Mammary epithelial cell (primary cell): ENCODE measurements at places on chromosomes 4 and X. TPM values are rescaled to one million over a fixed set of nuclear protein-coding genes. Genes with fewer than 3 reads are reported as not detected.

The ZNF41 gene
- 9.5 TPM for total RNA-seq

The DAPP1 gene
- 14.5 TPM for total RNA-seq

DNA sequence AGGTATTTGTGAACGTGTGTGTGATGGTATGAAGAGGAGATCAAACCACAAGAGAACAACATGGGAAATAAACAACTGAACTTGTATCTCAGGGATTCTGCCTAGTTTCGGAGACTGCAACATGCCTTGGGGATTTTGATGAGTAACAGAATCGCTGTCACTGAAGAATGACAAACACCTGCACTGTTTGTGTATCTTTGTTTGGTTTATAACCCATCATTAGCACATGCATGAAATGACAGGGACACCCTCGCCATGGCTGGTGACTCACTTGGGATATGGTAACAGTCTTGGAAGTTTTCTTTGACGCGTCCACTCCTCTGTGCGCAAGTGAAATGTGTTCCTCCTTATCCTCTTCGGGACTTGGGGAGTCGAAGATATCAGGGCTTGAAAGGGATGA lies 30.3 kb upstream of the MAP3K15 start:
- no peak for DNase-seq

- DNase-seq = no peak
Measured at GRCh38 chrX:130691576-130691975, 211.4 kb downstream of the ENOX2 start.

DNA sequence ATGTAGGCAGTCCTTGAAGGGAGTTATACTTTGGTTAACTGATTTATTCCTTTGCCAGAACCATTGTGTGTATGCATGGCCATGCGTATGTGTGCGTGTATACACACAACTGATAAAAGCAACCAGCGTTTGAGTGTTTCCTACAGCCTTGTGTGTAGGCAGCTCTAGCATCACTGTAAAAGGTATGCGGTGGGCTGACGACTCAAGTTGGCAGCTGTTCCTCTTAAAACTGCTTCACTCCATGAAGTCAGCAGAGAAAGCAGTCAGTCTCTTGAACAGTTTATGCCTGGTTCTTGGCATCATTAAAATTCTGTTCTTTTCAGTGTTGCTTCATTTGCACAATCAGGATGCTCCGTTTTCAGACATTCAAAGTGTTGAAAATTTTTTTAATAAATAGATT lies 103.5 kb upstream of the FRMPD4 start:
- no peak for DNase-seq

DNA sequence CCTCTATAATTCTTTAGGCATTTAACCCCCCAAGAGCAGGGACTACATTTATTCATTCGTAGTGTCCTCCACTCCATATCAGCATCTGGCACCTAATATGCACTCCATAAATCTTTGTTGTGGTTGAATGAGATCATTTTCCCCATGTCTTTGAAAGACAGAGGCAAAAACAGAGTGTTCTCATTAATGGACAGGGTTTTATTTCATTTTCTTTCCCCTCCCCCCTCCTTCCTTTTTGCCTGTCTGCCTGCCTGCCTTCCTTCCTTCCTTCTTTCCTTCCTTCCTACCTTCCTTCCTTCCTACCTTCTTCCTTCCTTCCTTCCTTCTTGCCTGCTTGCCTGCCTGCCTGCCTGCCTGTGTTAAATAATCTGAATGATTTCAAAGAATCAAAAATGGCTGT lies 83.2 kb downstream of the SHROOM3 start:
- DNase-seq = no peak
